ENCODE measurements at places on chromosomes 6 and 20. TPM values are rescaled to one million over a fixed set of nuclear protein-coding genes. Genes with fewer than 3 reads are reported as not detected.

- no peak for DNase-seq
Observed at GRCh38 chr20:46122071-46122470, 4.0 kb downstream of the CD40 start.

DNA sequence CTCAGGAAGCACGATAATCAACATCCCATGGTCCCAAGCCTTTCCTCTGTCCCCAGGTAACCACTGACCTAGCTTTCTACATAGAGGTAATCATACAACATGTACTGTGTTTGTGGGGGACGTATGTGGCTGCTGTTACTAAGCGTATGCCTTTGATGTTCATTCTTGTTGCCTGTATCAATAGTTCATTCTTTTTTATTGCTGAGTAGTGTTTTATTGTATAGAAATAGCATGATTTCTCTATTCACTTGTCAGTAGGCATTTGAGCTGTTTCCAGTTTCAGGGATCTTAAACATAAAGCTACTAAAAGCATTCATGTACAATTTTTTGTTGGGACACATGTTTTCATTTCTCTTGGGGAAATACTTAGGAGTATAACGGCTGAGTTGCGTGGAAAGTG, 185.4 kb downstream of the PACRG start:
- DNase-seq: no peak

DNA sequence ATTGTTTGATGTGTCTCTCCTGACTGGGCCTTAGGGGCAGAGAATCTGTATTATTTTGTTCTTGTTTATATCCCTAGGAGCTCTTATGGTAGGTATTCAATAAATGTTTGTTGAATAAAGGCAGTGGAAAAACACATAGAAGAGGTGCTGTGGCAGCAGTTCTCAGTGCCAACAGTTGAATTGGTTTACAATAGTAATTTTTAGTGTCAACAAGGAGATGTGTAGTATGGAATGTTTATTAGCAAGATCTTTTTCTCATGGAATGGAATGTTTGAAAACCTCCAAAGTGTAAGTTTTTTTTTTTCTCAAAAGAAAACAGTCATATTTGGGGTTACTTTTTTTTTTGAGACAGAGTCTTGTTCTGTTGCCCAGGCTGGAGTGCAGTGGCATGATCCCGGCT, 28.0 kb downstream of the ASXL1 start:
- DNase-seq: no peak

DNA sequence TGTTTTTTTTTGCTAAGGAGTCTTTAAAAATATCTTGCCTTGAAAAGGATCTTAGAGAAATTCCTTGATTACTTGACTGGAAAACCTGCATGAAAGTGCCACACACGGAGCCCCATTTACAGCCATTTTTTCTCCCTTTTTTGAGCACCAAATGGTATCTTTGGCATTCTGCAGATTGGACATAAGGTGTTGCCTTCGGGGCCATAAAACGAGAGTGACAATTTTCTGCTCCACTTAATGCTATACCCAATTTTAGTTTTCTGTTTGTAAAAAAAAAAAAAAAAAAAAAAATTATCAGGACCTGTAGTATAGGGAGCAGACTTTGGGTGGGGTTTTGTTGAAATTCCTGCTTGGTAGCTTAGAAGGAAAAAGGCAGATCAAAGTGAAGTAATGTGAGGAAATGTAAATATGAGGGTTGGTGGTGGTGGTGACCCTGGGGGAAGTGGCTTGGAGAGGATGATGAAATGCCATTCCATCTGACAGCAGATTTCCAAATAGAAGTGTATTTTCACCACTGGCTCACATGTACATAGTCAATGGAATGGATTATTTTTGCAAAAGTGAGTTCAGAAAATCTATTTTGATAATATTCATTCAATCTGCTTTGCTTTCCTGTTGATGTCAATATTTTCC, 212.1 kb upstream of the SOX4 start:
- no peak for DNase-seq

GRCh38 chr20:10992731-10993130, 318.9 kb upstream of the JAG1 start:
- DNase-seq: no peak

- no peak for DNase-seq
Observed at GRCh38 chr20:20370094-20370575, 2.2 kb downstream of the INSM1 start.

GRCh38 chr6:142612956-142613355, 311.1 kb downstream of the ADGRG6 start:
- DNase-seq: no peak

- DNase-seq: no peak
Observed at GRCh38 chr20:45745015-45745414, 22.9 kb downstream of the SPINT4 start.

ULBP2 gene
- 0.27 TPM for total RNA-seq

PDE7B gene
- total RNA-seq: 2.4 TPM

CD24 gene
- total RNA-seq: 3.5 TPM

PBOV1 gene
- not detected for total RNA-seq

EDN3 gene
- not detected for total RNA-seq
